NCI-H1930 (cell line): ENCODE measurements at places on chromosomes 3 and 15.

DNA sequence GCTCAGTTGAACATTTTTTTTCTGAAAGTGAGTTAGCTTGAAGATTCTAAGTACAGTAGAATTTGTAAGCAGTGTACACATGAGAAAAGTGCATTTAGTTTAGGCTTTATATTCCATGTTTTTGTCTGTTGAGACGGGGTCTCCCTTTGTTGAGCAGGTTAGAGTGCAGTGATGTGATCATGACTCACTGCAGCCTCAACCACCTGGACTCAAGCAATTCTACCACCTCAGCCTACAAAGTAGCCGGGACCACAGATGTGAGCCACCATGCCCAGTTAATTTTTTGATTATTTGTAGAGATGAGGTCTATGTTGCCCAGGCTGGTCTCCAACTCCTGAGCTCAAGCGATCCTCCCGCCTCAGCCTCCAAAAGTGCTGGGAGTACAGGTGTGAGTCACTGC lies 5.3 kb upstream of the CSNK1G1 start:
- no peak for DNase-seq

DNA sequence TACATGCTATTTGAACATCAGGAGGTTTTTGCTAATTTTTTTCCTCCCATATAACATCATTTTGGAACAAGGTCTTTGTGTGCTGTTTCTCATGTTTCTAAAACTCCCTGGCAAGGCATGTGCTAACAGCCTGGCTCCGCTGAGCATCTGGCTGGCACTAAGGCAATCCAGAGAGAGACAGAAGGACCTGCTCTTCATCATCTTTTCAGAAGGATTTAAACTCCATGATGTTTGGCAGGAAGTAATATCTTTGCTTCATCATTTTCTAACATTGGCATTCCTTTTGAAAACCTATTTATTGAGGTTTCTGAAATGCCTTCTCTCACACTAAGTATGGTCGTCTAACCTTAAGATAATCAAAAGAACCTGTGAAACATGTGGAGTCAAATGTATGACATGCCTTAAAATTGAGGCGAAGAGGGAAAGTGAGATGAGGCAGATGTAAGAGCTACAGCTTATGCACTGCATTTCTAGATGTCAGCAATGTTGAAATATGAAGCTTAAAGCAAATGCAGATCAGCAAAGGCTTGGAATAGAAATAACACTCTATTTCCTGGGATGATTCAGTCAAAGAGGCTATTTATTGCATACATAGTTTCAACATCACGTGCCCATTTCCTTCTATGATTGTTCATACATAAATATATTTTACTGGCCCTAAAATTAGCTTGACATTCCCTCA lies 592.0 kb downstream of the ZNF385D start:
- DNase-seq: no peak

GRCh38 chr15:41848631-41849030 lies 10.0 kb downstream of the PLA2G4B start:
- no peak for DNase-seq

GRCh38 chr3:178325330-178325729 lies 210.9 kb upstream of the KCNMB2 start:
- no peak for DNase-seq

DNA sequence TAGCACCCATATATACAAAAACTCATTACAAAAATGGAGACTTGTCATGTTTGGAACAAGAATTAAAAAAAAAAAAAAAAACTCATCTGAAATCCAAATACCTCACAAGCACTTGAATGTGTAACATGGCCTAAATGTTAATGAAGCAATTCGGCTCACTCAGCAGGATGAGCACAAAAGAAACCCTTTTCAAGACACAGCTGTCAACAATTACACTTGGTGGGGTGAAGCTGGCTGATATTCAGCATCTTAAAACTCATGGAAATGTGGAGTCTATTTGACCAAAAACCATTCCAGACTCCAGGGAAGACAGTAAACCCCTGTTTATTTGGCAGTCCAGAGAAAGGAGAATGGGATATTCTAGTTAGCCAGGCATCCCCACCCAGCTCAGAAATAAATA lies 205.4 kb upstream of the TSC22D2 start:
- DNase-seq: no peak

DNA sequence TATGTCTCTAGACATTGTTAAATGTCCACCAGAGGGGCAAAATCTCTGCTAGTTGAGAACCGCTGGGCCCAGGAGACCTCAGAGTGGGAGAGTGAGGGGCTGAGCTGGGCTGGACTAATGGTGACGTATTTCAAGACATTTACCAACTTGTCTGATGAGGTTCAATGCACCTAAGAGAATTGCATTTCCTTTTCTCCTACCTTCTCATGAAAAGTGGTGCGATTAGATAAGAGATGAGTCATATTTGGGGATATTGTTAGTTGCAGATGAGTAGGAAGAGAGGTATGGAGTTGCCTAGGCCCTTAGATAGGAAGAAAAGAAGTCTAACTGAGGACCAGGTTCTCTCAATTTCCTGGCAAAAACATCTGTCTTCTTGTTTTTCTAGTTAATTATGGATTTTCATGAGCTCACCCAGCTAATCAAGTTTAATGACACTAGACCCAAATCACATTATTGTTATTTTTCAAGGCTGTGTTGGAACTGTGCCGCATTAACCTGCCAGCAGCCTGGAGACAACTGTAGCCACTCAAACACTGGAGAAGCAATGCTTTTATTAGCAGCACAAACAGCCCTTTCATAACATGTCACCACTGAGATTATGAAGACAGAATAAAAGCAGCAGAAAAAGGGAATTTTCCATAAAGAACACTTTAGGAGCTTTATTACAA lies 144.2 kb downstream of the PDCD6IP start:
- DNase-seq: no peak

GRCh38 chr3:196178993-196179379 lies 32.2 kb downstream of the ZDHHC19 start:
- DNase-seq: no peak

- no peak for DNase-seq
These were observed 1.0 kb upstream of the MELTF start for GRCh38 chr3:197030379-197031314.
